ENCODE measurements at places on chromosomes 3 and 15.

- no peak for DNase-seq
Observed at GRCh38 chr3:190697901-190698300, 164.6 kb downstream of the GMNC start.

- DNase-seq = no peak
Observed at GRCh38 chr15:78162038-78162437, 12.9 kb downstream of the IDH3A start.

DNA sequence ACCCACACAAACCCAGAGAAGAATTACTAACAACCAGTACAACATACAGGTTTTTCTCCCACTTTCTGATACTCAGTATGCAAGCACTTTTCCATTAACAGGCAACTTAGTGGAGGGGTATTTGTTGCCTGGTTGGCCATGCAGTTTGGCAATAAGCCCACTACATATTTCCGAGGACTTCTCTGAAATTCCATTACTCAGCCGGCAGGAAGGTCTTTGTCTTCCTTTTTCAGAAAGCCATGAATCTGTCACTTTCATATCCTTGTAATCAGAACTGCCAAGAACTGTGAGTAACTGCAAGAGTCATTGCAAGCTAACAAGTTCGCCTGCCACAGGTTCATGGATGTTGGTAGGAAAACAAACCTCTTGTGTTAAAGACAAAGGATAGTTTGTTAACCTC is 422.3 kb upstream of the ROBO1 start:
- peak; percentile 45 for DNase-seq

- no peak for DNase-seq
Observed at GRCh38 chr3:190306513-190307163, 15.6 kb downstream of the CLDN1 start.

GRCh38 chr3:10581251-10581650 is 75.9 kb upstream of the ATP2B2 start:
- no peak for DNase-seq

DNA sequence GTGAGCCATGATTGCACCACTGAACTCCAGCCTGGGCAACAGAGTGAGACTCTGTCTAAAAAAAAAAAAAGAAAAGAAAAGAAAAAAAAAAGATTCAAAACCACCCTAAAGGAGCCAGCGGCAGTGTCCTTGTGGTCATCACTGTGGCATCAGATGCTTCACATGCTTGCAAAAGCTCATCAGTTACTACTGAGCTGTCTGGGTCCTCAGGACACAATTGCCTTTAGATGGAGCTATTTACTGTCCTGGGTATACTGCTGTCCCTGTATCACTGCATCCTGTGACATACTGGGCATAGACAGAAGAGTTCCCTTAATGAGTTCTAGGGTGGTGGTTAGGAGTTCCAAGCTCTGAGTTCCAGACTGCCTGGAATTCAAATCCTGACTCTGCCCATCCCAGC is 85.8 kb downstream of the LINGO1 start:
- no peak for DNase-seq

- no peak for DNase-seq
Observed at GRCh38 chr3:18786650-18787323, 361.5 kb upstream of the KCNH8 start.

GRCh38 chr3:178369006-178369405 is 167.2 kb upstream of the KCNMB2 start:
- no peak for DNase-seq

- no peak for DNase-seq
Observed at GRCh38 chr3:108897883-108898282, 55.8 kb downstream of the GUCA1C start.

DNA sequence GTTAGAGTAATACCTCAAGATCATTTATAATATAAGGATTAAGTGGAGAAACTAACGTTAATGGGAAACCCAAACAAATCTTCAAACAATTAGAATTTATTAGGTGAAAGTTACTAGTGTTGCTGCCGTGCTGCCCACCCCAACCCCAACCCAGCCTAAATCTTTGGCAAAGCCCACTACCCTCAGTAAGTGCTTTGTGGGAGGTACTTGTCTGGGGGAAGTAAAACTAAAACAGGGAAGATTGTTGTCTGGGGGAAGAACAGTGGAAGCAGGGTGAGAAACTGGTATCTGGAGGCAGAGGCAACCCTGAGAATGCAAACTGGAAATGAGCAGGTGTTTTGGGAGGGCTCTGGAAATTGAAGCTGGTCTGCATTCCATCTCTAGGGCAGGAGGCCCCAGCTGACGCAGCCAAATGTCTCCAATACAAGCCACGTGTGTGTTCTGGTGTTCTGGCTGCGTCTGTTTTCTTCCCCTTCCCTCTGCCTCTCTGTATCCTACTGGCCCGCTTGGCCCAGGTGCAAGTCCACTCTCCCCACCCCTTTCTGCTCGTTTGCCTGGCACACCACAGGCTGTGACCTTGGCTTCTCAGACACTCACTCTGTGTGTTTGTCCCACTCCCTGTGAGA is 32.7 kb downstream of the FEM1B start:
- no peak for DNase-seq

GRCh38 chr3:123122525-123123315 is 55.9 kb downstream of the PDIA5 start:
- DNase-seq = no peak

DNA sequence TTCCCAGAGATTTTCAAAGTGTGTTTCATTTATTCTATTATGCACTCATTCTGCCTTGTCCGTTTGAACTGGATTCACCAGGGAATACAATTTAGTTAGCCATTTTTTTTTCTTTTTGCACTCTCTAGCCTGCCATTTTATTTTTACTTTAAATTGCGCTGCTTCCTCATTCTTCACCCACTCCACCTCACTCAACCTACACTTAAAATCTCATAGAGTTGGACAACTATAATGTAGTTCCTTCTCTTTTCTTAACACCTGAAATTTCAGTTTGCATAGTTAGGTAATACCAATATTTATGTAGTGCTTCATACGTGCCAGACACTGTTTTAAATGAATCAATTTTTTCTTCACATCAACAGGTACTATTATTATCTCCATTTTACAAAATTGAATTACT is 42.4 kb upstream of the CMC1 start:
- DNase-seq = no peak

DNA sequence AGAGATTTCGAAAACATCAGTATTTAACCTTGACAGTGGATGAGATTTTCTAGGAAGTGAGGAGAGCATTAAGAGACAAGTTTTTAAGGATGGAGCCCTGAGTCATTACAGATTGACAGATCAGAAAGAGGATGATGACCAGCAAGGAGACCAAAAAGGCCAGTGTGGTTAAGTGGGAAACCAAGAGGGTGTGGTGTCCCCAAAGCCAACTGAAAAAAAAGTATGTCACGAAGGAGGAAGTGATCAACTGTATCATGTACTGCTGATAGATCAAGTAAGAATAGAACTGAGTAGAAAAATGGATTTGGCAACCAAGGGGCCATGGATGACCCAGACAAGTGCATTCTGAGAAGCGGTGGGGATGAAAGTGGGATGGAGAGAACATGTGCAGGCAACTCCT is 491.8 kb downstream of the FHIT start:
- DNase-seq = no peak

DNA sequence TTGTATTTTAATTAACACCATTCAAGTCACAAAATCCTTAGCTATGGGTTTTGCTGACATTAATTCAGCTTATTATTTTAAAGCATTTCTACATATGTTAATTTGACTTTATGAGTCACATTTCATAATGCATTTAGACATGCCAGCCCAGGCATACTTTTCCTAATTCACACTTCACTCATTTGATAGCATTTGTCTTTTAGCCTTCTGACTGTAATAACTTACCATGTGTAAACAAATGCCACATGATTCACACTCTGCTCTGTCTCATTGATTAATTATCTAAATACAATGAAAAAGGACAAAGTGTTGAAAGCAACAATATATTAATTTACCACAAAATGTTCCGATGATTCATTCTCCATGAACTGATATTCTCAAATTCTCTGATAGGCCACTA is 927.8 kb upstream of the EPHA6 start:
- no peak for DNase-seq

GRCh38 chr15:33083232-33084081 is 111.1 kb downstream of the FMN1 start:
- DNase-seq = no peak

- peak; percentile 72 for DNase-seq
Observed at GRCh38 chr15:71337197-71337845, 222.1 kb downstream of the THSD4 start.

- DNase-seq = no peak
Observed at GRCh38 chr3:21142949-21143348, 608.1 kb downstream of the ZNF385D start.

GRCh38 chr3:168288511-168289401 is 193.0 kb upstream of the GOLIM4 start:
- DNase-seq = no peak

DNA sequence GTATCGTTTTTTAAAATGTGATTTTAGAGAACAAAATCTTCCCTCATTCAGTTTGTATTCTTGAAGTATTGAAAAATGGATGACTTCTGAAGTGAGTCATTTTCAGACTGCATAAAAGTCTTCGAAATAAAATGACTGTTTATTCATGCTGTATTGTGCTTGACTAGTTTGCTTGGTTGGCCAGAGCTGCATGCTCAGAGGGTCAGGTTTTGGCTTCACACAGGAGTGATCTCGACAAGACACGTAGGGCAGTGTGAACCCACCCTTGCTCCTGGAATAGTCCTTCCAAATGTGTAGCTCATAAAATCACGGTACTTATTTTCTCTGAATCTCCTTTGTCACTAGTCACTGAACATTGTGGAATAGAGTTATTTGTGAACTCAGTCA is 73.3 kb downstream of the FNDC3B start:
- no peak for DNase-seq

All from urinary bladder (tissue), 4 donors.